ENCODE measurements at places on chromosomes 2 and 18.

DNA sequence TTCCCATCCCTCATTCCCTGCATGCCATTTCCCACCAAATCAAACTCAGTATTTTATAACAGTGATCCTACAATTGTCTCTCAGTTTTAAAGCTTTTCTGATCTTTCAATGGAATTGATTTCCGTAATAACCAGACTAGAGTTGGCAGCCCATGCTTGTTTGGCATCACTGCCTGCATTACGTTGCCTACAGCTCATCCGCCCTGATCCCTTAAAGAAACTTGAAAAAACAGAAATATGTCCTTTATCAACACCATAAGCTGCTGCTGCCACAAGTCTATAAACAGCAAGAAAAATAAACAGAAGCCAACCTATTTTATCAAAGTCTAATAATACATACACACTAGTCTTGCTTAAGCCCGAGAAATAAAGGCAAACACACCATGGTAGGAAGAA lies 331.0 kb downstream of the METTL4 start:
- no peak for DNase-seq

DNA sequence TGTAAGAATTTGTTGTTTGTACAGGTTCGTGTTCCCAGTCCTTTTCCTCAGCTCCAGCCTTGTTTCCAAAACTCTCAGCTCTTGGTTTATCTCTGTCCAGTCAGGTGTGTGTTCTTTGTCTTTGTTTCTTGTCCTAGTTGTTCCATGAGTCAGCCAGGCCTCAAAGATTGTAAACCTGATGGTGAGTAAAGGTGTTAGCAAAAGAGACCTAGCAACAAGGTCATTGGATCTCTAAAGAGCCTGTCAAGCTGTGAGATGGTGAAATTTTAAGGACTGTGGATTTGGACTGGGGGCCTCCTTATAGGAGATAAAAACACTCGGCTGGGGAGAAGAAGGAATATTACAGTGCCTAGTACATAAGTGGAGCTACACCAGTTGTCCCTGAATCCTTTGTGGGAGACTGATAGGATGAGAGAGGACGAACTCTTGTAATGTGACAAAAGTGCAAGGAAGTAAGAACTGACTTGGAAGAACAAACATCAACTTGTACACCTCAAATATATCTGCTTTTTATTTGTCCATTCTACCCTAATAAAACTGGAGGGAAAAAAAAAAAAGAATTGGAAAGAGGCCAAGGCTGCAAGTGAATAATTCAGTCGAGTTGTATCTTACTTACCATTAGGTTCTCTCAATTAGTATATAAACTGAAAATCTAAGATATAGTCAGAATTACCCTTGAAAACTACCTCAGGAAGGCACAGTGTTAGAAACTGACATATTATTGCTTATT lies 37.2 kb downstream of the ITGA6 start:
- DNase-seq: no peak

DNA sequence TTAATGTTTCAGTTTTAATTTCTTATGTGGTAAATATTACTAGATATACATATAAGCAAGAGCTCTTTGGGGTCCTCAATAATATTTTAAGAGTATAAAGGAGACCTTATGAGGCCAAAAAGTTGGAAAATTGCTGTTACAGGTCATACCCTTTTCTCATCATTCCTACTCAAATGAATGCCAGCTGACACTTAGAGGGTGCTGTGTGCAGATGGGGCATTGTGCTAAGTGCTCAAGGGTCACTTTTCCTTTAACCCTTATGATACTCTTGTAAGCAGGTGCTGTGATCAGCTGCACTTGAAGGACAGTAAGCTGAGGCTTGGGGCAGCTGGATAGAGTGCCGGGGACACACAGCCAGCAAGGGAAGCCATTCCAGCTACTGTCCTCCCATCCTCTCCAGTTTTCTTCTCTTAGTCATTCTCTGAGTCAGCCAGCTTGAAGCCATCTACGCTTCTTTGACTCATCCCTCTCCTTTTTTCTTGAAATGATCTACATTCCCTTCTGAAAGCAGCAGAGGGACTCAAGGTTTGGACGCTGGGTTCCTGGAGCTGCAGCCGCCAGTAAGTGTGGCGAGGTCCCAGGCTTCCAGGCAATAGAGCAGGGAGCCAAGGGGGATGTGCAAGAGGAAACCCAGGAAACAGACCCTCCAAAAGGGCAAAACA lies 42.0 kb upstream of the CREB1 start:
- DNase-seq: peak; percentile 85

- no peak for DNase-seq
These were observed 18.5 kb downstream of the ITGA6 start for GRCh38 chr2:172445851-172446250.

- DNase-seq: no peak
These were observed 79.7 kb upstream of the CYTIP start for GRCh38 chr2:157523270-157524247.

DNA sequence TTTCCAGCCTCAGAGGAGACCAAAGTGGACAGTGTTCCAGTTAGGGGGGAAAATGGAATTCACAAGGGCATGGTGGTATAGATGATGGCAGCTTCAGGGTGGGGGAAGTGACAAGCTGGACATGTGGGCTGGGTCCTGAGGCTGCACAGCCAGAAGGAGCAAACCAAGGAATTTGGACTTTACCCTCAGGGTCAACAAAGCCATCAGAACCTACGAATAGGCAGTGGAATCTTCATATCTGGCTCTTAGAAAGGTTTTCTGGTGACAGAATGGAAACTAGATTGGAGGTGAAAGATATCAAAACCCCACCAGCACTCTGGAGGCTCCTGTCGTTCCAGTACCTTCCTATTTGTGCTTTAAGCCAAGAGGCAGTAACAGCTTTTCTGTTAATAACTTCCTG lies 127.1 kb downstream of the SETBP1 start:
- DNase-seq: no peak

GRCh38 chr2:117833911-117834310 lies 19.4 kb downstream of the DDX18 start:
- no peak for DNase-seq

DNA sequence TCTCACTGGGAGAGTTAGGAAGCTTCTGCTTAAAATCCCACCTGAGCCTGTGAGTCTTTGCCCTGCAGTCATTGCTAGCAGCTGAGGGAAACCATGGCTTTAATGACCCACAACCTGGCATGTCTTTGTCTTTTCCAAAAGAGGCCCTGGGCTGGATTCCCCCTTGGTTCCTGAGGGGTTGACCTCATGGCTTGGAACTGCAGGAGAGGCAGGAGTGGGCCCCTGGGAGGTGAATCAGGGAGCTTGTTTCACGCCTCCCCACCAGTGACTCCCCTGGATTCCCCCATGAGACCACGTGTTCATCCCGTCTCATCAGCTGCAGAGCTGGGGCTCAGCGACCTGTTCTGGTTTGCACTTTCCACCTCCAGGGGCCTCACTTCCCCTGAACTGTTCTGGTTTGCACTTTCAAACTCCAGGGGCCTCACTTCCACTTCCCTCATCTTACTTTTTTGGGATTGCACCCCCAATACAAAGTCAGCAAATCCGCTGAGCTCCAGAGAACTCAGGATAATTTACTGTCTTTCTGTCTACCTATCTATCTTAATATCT lies 58.5 kb upstream of the TMEM18 start:
- DNase-seq: peak; percentile 2

GRCh38 chr2:238060096-238060541 lies 682 bp upstream of the SCLY start:
- peak; percentile 36 for DNase-seq

GRCh38 chr2:159946326-159946999 lies 116.0 kb downstream of the PLA2R1 start:
- no peak for DNase-seq

DNA sequence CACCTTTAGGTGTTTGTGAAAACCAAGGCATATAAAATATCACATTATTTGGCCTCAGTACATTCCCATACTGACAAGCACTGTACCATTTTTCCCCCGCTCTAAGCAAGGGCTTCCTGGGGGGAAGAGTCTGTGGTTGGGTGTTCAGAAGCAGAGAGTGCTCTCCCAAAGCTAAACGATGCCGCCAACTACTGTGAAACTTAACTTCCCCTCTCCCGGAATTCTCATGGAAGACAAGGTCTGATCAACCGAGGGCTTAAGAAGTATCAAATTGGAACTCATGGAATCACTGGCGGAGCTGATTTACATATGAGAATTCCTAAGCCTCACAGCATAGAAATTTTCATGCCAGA lies 433 bp upstream of the MFF start:
- DNase-seq: peak; percentile 42

GRCh38 chr2:188975497-188976102 lies 1.4 kb downstream of the COL3A1 start:
- DNase-seq: no peak

DNA sequence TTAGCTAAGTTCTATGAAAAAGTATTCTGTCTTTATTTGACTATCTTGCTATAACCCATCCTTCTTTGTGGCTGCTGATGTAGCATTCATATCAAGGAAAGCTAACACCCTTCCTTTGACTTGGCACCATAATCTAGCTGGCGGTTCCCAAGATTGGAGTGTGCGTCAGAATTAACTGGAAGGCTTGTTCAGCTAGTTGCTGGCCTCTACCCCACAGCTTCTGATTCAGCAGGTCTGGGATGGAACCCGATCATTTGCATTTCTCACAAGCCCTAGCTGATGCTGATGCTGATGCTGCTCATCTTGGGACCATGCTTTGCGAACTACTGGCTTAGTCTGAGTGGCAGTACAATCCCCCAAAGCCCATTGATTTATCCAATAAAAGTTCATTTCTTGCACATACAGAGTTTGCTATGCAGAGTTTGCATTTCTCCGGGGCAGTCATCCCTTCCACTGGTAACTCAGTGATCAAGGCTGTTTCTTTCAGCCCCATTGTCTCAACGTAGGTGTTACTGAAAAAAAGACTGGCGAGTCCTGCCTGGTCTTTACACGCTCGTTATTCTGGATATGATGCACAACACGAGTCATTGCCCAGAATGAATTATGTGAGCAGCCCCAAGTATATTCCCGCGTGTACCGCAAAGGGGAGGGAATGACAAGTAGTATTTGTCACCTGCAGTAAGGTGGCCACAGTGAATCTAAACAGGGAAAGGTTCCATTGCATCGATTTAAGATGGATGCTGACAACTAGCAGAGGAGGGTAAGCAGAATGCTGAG lies 96.5 kb downstream of the ZNF532 start:
- no peak for DNase-seq

GRCh38 chr2:154032220-154032619 lies 160.5 kb downstream of the GALNT13 start:
- no peak for DNase-seq

DNA sequence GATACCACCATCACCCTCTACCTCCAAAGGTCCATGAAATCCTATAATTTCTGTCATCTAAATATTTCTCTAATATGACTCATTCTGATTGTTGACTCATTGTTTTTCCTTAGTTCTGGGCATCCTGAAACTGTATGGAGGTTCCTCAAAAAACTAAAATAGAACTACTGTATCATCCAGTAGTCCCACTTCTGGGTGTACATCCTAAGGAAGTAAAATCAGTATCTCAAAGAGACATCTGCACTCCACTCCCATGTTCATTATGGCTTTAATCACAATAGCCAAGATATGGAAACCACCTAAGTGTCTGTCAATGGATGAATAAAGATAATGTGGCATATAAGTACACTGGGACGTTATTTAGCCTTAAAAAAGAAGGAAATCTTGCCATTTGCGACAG lies 125.8 kb upstream of the MYO3B start:
- peak; percentile 7 for DNase-seq

DNA sequence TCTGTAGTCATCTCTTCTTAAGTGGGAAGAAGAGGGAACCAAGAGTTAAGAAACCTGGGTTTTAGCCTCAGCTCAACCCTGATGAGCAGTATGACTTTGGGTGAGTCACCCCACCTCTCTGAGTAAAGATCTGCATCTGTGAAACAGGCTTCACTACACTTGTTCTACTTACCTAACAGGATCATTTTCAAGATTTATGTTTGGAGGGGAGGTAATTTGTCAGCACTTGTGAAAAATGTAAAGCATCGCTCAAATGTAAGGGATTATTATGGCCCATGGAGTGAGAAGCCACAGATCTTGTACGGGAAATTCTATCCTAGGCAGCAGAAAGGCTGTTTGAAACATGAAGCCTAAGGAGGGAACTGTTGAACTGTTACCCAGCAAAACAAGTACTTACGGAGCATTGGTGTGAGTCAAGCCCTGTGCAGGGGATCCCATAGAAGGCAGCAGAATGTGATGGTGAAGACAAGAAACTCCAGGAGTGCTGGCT lies 160.6 kb downstream of the PRKCE start:
- DNase-seq: peak; percentile 45

DNA sequence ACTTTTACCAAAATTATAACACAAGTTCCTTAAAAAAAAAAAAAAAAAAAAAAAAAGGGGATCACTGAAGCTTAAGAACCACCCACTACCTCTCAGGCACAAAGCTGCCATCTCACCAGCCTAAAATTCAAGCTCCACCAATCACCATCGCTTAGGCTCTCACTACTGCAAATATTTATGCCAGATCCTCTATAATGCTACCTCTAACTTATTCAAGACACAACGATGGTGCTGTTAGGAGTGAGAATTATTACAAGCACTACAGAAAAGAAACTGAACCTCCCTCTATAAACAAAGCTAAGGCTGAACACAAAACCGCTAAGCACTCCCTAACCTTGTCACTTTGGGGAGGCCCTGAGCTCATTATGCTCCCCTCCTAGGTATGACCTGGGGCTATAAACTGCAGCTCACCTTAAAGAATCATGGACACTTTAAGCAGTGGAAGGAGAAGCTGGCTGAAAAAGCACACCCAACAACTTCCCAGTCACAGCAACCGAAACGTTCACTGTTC lies 3.6 kb downstream of the FZD5 start:
- DNase-seq: no peak

- peak; percentile 76 for DNase-seq
These were observed 1.1 kb downstream of the UXS1 start for GRCh38 chr2:106192752-106193689.

GRCh38 chr2:105928563-105928962 lies 183.9 kb downstream of the NCK2 start:
- no peak for DNase-seq

- DNase-seq: no peak
These were observed 30.5 kb downstream of the LRP1B start for GRCh38 chr2:142100139-142100873.

DNA sequence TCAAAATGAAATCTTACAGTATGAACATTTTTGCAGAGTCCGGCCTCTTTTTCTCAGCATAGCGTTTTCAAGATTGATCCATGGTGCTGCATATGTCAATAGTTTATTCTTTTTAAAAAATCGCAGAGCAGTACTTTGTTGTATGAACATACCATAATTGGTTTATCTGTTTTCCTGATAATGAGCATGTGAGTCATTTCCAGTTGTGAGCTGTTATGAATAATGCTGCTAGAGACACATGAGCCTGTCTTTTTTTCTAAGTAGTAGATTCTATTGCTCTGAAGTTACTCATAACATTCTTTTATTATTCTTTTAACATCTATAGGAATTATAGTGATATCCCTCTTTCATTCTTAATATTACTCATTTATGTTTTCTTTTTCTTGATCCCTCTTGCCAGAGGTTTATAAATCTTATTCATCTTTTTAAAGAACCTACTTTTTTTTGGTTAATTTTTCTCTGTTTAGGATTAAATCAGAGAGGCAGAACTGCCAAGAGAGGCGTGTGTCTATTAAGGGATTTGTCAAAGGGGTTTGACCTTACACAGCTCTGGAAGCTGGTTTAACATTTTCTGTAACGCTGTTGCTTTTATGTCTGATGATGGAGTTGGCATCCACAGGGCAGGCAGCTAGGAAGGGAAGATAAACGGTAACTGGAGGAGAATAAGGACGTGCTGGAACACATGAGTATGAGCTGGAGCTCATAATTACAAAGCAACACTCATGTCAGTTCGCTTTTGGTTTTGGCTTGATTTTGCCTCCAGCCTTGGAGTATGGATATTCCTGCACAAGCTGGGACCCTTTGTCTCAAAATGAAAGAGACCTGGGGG lies 47.4 kb downstream of the MGAT5 start:
- DNase-seq: peak; percentile 63

Measured in RKO (cell line).